Activated CD4-positive, CD25-positive, alpha-beta regulatory T cell treated with anti-CD3 and anti-CD28 coated beads, Interleukin-2, amount 50 U/mL, for 72 hours (primary cell): ENCODE measurements at places on chromosomes 4 and X.

DNA sequence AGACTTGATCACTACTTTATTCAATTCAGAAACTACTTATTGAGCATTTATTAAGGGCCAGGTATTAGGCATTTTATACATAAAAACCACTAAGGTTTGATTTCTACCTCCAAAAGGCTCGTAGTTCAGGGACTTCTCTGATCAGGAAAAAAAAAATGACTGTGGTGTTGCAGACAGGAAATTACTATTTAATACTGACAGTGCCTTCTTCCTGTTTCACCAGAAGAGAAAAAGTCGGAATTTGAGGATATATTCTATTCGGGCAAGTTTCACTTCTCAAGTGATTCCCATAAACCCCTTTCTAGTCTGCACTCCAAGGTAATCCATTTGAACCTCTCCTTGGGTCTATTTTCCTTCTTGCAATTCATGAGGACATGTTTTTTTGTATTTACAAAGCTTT, 15.3 kb upstream of the TASL start:
- DNase-seq: no peak

GRCh38 chrX:105098812-105099211, 121.7 kb downstream of the TEX13A start:
- DNase-seq: no peak

GRCh38 chr4:24810871-24811631, 15.7 kb downstream of the SOD3 start:
- no peak for DNase-seq

- DNase-seq: no peak
These were observed 52.3 kb upstream of the TMEM131L start for GRCh38 chr4:153413842-153414241.

GRCh38 chr4:186200516-186200915, 9.1 kb downstream of the CYP4V2 start:
- DNase-seq: no peak

DNA sequence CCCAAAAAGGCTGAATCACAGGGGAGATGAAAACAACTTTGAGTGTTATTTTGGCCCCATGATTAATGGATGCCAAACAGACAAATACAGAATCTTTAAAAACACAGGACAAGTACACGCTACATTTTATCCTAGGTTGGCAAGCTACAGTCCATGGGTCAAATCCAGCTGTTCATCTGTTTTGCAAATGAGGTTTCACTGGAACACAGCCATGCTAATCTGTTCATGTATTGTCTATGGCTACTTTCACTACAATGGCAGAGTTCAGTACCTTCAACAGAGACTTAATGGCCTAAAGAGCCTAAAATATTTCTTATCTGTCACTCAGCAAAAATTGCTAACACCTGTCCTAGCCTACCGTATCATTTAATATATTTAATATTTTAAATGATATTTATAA, 1548.5 kb upstream of the IGFBP7 start:
- no peak for DNase-seq

GRCh38 chr4:169229571-169230028, 41.2 kb downstream of the SH3RF1 start:
- DNase-seq: no peak

- DNase-seq: no peak
These were observed 30.9 kb downstream of the FAM9C start for GRCh38 chrX:13013363-13014110.

GRCh38 chr4:90824266-90825150, 697.3 kb downstream of the CCSER1 start:
- DNase-seq: no peak

DNA sequence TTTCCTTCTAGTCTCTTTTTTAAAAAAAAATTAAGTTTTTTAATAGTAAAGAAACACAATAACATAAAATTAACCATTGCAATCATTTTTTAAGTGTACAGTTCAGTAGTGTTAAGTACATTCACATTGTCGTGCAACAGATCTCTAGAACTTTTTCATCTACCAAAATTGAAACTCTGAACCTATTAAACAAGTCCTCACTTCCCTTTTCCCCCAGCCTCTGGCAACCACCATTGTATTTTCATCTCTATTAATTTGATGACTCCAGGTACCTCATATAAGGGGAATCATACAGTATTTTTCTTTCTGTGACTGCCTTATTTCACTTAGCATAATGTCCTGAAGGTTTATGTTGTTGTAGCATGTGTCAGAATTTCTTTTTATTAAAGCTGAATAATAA, 31.8 kb downstream of the MSL3 start:
- no peak for DNase-seq

DNA sequence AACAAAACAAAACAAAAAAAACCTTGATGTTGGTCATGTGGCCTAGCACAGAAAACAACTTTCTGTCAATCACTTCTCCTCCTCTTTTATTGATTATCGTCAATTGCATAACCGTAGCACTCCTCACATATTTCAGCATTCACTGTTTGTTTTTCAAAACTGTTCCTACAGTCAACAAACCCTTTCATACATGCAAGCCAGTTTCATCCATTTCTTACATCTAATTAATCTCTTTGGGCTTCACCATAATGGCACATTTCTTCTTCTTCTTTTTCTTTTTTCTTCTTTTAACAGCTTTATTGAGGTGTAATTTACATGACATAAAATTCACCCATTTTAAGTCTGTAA, 246.9 kb downstream of the PTTG2 start:
- DNase-seq: no peak

DNA sequence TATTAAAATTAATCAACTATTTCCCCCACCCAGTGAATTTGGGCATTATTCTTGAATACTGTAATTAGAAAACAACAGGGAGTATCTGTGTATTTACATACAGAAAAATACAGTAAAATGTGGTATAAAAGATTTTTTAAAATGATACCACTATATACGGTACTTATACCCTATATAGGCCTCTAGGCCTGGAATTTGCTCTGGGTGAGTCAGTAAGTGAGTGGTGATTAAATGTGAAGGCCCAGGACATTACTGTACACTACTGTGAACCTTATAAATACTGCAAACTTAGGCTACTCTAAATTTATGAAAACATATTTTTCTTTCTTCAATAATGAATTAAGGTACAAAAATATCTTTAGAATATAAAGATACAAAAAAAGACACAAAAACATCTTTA, 6.3 kb upstream of the CSN3 start:
- no peak for DNase-seq

GRCh38 chr4:23911675-23912455, 22.0 kb upstream of the PPARGC1A start:
- no peak for DNase-seq

DNA sequence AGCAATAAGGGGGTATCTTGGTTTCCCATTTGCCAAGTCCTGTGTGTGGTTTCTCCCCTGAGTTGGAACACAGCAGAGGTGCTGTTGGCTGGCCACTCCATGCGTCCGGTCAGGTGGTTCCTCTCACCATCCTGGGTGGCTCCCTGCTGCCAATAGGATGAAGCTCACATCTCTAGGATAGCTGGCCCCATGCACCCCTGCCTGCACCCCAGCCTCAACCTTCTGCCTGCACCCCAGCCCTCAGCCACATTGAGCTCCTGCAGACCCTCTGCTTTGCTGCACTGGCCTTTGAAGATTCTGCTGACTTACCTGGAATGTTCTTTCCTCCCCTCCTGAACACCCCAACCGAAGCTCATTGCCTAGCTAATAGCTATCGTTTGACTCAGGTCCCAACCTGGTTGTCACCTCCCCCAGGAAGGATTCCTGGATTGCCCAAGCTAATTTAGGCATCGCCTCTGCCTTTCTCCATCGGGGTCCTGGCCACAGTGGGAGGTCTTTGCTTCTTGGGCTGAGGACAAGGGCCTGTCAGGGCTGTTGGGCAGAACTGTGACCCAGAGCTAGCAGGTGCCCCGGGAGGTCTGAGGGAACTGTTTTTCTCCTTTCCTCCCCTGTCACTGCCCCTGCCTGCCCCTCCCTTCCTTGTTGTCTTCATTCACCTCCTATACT, 36.6 kb upstream of the GRPEL1 start:
- peak; percentile 23 for DNase-seq

- no peak for DNase-seq
These were observed 138.3 kb downstream of the PDE5A start for GRCh38 chr4:119490335-119490734.

- DNase-seq: no peak
These were observed 10.2 kb upstream of the KCNE5 start for GRCh38 chrX:109635146-109635545.

DNA sequence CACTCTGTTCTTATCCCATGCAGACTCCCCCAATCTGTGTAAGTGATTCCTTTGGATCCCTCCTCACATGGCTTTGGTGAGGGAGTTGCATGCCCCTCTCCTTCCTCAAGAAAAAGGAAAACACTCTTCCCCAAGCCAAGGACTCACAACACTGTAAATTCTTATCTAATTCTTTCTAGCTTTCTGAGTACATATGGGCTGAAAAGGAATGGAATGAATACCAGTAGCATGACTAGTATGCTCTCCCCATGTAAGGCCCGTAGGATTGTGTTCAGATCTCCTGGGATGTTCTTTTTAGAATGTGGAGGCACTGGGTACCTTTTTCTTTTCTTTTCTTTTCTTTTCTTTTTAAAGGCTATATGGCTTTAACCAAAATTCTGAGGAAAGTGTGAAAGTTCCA, 17.0 kb upstream of the MAGED1 start:
- DNase-seq: no peak

GRCh38 chrX:125295337-125295736, 24.3 kb upstream of the TEX13C start:
- no peak for DNase-seq

- no peak for DNase-seq
These were observed 70.8 kb downstream of the SMIM20 start for GRCh38 chr4:25984796-25985195.

DNA sequence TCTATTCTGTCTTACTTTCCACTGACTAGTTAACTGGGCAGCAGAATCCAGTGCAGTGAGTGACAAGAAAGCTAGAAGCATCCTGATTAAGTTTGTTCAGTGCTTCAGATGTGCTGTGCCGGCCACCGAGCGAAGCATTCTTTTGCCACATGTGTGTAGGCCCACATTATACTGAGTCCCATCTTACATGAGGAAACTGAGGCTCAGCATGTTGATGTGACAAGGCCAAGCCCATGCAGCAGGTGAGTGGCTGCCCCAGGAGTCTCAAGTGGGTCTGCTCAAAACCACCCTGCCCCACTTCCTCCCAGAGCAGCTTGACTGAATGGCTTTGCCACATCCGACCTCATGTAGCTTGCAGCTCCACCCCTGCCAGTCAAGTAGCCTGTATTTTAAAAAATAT, 50.5 kb downstream of the RHOH start:
- DNase-seq: no peak

DNA sequence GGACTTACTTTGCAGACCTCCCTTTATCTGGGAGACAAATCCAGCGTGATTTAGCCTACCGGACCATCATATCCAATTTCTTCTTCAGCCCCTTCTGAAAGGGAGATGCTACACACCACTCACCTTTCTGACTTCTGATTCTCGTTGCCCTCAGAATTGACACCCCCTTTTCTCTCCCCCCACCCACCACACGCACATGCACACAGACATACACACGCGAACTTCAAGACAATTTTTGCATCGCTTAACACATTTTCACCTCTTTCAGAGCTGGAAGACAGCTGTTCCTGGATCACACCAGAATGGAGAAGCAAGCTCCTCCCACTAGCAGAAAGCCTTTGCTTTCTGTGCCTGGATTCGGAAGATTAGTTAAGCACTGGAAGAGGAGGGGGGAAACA, 1.0 kb upstream of the SNCA start:
- no peak for DNase-seq

DNA sequence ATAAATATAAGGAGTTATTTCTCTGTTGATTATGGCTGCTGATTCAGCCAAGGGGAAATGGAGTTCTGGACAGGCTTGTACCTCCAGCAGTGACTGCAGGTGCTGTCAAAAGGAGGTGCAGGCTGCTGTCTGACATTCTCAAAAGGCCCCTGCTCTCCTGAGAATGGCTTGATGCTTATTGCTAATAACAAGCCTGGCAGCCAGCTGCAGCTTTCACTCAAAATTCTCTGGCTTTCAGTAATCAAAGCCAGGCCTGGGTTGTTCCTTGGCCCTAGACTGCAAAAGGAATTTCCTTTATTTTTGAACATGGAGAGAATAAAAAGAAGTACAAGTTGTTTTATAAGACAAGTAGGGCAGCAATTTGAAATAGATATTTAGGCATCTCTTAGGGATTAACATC, 575.9 kb downstream of the MID1IP1 start:
- DNase-seq: no peak

DNA sequence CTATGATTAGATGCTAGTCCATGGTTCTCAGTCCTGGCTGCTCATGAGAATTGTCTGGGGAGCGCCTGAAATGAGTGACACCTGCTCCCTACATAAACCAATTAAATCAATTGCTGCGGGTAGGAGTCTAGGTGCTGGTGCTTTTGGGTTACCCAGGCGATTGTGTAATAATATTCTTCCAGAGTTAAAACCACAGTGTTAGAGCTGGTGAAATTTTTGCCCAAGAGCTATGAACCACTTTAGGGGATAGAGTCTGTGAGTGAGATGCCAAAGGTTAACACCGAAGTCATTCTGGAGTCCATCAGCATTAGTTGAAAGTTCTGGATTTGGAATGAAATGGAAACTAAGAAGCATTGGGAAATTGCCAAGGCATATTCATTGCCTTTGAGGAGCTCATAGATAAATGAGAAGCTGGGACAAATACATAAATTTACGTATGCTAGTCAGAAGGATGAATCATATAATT, 15.3 kb downstream of the PDK3 start:
- no peak for DNase-seq

GRCh38 chr4:121939690-121940089, 12.2 kb downstream of the TRPC3 start:
- DNase-seq: no peak

DNA sequence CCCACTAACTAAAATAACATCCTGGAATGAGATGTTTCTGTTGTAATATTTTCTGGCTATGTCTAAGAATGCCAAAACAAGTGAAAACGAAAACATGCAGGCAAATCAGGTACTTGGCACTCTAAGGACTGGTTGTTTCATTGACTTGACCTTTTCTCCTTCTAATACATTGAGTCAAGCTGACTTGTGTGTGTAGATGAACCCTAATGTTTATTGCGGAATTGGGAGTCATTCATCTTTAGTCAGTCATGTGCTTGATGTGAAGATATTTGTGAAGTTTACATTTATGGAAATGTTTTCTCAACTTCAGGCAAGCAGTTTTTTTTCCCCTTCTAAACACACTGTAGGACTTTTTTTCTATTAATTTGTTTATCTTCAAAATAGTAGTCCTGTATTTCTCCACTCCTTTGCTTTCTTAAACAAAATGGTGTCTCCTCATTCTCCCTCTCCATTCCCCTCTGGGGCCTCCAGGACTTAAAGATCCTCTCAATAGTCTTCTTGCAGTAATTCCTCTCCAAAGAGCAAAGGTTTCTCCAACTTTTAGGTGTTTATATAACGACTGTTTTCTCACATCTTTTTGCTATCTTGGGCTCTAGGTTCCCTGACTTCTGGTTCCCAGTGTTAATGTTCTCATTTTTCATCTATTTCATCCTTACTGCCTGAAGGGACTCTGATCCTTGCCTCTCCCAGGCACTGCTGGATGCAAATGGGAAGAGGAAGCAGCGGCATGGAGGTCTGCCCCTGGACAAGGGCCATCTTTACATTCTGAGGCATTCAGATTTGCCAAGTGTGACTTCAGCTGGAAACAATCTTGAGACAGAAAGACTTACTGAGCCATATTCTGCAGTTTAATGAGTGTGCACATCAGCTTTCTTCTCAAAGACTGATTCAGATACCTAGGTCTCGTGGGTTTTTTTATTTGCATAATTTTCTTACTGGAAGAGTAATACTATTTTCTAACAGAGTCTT, 166.4 kb downstream of the ARHGAP6 start:
- no peak for DNase-seq

GRCh38 chrX:115562480-115562847, 1.5 kb downstream of the PLS3 start:
- DNase-seq: no peak

GRCh38 chr4:108821351-108821930, 58.6 kb upstream of the ETNPPL start:
- DNase-seq: no peak
